Right renal pelvis (tissue), 4 donors: ENCODE measurements at places on chromosomes 7 and 10. TPM values are rescaled to one million over a fixed set of nuclear protein-coding genes. Genes with fewer than 3 reads are reported as not detected.

Gene CAMK1D
- polyA plus RNA-seq = 12.4 TPM

Gene CDK13
- 77.3 TPM for polyA plus RNA-seq

Gene MAT1A
- polyA plus RNA-seq = 1.3 TPM

Gene FLNC
- polyA plus RNA-seq = 13.0 TPM

Gene LRIT1
- not detected for polyA plus RNA-seq

Gene DUSP5
- polyA plus RNA-seq = 13.3 TPM

Gene ZC3HAV1
- 20.1 TPM for polyA plus RNA-seq

- no peak for DNase-seq
Measured at GRCh38 chr10:116669080-116669479, 48.3 kb downstream of the PNLIPRP2 start.

- no peak for DNase-seq
Measured at GRCh38 chr10:59687657-59688056, 22.0 kb downstream of the SLC16A9 start.

- DNase-seq = no peak
Measured at GRCh38 chr7:107480932-107481331, 11.1 kb downstream of the GPR22 start.

DNA sequence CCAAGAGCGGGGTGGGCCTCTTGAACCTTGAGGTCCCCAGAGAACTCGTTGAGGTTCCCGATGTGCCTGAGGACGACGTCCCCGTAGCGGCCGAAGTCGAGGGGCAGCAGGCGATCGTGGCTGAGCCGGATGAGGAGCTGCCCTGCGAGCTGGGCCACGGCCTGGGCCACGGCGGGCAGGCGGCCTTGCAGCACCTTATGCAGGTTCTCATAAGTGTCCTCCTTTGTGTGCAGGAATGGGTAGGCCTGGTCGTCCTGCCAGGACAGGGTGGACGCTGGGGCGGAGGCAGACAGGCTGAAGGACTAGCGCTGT lies 14.2 kb downstream of the TFR2 start:
- no peak for DNase-seq

DNA sequence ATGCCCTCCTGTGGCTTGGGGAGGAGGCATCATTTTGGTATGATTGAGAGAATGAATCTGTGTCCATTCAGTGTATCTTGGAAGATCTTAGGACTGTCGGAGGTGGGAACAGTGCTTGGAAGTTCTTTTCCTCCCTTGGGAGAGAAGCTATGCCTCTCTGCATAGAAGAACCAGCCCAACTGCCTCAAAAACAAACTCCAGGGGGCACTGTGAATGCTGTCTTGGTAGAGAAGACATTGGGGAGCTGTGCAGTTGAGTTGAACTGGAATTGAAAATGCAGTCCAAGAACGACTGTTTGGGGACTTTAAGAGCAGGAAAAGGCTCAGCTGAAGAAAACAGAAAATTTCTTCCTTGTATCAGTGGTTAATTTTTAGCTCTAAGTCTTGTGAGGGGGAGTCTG lies 4.9 kb upstream of the GJD4 start:
- no peak for DNase-seq

DNA sequence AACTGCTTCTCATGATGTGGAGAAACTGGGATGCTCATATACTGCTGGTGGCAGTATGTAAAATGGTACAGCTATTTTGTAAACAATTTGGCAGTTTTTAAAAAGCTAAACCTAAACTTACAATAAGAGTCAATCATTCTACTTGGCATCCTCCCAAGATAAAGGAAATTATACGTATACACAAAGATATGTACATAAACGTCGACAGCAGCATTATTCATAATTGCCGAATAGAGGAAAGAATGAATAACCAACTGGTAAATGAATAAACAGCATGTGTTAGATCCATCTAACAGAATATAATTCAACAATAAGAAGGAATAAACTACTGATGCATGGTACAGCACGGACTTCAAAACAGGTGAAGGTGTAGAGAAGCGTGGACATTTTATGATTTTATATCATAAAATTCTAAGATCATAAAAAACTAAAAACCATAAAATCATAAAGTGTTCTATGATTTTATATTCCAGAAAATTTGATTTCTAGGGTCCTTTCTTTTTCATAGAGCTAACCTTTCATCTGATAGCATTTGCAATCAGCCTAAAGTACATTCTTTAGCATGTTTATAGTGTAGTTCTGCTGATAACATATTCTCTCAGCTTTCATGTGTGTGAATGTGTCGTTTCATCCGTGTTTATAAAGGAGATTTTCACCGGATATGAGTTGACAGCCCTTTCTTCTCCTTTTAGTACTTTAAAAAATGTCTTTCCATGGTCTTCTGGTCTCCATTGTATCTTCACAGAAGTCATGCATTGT lies 261.5 kb downstream of the DIP2C start:
- no peak for DNase-seq

- no peak for DNase-seq
Measured at GRCh38 chr7:78473021-78473420, 674.4 kb downstream of the PHTF2 start.

DNA sequence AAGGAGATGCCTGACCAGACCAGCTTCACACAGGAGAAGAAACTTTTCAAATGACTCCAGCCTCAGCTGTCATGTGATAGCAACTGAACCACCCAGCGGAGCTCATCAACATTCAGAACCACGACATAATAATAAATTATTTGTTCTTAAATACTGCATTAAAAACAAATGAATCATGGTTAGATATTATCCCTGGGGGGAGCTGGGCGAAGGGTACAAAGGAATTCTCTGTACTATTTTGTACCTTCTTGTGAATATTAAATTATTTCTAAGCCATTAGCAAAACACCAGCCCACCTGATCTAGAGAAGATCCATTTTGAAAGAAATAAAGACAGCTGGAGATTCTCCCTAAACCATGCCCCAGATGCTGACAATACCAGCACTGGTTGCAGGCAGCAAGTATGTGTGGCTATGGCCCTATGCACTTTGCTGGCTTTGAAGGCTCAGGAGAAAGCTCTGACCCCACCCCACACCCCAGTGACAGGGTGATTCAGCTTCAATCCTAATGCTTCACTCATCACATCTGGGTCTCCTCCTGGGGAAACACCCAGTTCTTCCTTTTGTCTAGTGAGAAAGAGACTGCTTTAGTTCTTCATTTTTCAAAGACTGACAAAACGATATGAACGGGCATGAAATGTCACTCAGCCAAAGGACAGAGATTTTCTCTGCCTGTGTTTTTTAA lies 45.5 kb upstream of the NKX2-3 start:
- DNase-seq = no peak

DNA sequence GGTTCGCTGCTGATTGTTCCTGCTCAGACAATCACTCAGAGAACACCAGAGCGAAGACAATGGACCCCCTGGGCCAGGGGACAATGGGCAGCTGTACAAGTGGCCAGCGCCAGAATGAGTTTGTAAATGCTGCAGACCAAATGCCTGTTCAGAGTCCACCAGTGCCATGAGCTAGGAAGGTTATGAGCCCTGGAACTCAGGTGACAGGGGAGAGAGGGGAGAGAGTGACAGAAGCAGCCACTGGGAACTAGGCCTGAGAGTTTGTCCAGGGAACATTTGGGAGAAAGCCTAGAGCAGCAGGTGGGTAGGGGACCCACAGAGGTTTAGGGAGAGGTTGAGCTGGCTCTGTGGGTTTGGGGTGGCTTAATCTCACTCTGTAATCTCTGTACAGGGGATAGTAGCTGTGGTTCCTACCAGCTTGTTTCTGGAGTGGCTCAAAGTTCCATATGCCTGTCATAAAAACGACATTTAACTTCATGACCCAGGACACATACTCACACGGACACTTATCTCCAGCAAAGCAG lies 60.4 kb downstream of the C10orf105 start:
- DNase-seq = no peak

DNA sequence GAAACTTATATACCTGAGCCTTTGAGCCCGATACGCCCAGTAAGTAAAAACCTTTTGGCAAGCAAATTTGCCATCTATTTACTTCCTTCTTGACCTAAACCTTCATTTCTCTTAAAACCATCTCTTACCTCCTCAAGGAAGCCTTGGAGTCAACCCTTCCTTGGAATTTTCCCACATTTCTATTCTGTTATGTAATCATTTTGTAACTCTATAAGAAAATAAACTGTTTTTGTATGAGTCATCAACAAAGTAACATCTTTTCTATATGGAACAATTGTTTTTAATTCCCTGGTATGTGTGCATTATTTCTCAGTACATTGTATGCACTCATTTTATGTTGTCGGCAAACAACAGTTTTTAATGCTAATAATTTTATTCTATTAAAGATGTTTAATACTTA lies 162.0 kb downstream of the TEX36 start:
- no peak for DNase-seq

- no peak for DNase-seq
Measured at GRCh38 chr7:9645756-9646155, 1212.3 kb downstream of the NXPH1 start.

- DNase-seq = peak; percentile 57
Measured at GRCh38 chr10:113425541-113425951, 127.3 kb upstream of the HABP2 start.

GRCh38 chr10:54577682-54578081 lies 223.3 kb downstream of the PCDH15 start:
- no peak for DNase-seq

DNA sequence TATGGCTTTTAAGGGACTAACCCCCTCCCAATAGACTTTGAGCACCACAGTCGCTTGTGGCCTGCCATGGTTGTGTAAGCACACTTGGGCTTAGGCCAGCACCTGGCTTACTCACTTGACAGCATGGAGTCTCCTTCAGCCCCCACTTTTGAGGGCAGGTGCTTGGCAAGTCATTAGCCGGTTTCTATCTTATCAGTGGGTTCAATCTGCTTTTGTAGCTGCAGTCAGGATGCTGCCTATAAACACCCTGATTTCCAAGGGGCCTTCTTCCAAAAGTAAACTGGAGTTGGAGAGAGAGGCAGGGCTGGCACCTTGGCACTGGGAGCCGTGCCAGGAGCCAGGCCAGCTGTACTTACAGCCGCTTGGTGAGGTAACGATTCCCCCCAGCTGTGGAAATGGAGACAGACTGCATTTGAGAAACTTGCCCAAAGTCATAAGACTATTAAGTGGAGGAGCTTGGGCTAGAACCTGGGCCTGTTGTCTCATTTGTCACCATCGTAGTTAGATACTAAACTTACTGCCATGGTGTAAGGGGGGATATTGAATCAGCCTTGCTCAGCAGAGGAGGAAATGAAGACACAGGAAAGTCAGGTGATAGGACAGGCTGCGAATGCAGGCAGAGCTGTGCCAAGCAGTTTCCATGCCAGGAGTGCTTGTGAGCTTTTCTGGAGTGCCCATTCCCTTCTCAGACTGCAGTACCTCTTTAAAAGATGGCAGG lies 92.2 kb upstream of the EFCAB10 start:
- DNase-seq = no peak

DNA sequence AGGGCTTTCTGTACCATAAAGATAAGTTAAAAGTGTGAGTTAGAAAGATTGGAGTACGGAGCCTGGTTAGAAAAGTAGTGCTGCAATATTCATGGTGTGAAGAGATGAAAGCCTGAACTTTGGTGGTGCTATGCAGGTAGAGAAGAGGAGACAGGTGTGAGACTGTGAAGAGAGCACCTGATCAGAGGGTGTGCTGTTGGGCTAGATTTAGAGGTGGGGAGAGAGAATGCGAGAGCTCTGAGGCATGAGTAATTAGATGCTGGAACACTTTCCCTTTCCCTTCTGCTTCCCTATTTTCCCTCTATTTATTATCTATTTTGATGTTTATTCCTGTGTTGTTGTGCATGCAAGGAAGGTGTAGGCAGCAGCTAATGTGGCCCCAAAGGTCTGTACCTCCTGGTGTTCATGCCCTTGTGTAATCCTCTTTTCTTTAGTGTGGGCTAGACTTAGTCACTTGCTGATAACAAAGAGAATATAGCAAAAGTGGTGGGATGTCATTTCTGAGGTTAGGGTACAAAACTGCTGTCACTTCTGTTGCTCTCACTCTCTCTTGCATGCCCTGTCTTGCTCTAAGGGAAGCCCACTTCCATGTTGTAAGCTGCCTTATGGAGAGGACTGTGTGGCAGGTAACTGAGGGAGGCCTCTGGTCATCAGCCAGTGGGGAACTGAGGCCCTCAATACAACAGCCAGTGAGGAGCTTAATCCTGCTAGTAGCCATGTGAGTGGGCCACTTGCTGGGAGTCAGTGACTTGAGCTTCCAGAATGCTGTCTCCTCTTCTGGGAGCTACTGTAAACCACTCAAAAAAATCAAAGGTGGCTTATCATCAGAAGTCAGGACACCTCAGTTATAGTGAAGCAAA lies 2.6 kb upstream of the ATXN7L1 start:
- DNase-seq = no peak
